ENCODE measurements at places on chromosomes 11 and 22.

DNA sequence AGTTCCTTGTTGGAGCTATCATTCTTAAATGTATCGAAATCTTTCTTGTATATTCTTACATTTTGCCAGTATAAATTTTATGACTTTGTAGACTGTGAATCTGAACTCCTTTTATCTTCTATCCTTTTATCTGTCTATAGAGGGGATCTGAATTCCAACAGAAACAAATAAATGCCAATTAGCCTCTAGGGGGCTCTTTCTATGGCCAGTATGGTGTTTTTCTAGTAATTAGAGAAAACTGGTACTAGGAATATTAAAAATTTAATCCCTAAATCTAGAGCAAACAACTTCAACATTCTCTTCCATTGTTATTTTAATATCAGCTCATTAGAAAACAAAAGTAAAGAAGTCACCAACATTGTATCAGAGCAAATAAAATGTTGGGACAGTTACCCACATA lies 21.5 kb upstream of the CAT start:
- no peak for DNase-seq

DNA sequence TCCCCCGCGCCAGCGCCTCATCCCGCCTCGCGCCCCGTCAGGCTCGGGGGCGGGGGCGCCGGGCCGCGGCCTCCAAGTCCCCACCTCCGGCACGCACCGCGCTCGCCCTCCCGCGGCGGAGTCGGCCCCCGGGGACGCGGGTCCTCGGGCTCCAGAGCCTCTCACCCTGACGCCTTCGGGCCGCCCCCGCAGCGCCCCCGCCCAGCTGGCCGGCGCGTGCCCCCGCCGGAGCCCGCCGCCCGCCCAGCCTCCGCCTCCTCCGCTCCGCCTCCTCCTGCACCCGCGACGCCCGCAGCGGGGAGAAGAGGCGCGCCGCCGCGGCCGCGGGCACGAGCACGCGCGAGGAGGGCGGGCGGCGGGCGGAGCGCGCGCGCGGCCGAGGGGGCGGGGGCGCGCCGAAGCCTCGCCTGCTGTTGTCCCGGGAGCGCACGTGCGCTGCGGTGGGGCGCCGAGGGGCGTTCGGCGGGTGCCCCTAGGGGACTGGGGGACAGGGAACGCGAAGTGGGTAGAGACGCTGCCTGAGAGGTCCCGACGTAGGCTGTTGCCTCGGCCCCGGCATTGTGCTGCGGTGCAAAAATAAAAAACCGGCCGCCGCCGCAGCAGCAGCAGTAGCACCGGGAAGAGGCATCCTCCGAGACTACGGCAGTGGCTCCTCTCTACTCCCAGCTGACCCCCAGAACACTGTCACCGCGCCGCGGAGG lies 87.4 kb upstream of the ARHGAP32 start:
- DNase-seq: peak; percentile 93

DNA sequence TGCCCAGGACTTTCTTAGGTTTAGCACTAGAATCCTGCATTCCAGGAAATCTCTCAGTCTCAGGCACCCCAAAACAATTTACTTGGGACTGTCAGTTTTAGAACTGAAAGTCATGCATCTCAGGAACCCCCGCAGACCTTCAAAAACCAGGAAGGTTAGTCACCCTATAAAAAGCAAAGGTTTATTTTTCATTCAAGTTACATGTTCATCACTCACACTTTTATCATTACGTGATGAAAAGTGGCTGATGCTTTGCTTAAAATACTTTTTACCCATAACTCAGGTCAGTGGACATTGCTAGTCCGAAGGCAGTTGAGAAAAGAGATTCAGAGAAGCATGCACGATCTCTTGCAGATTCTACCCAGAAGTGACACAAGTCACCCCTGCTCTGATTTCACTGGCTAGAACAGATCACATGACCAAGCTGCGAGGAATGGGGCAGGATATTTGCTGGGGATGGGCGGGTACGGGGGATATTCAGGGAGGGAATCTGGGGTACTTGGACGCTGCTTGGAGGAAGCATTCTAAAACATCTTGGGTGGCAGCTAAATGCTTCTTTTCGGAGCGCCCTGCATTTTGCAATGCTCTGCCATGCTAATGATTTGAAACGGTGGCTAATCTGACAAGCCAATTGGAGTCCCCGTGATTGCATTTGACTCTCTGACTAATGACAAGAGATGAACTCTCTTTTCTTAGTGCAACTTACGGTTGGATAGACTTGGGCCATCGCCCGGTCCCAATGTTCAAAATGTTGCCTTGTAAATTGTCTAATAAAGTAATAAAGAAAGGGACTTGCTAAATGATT lies 110.2 kb downstream of the MIAT start:
- no peak for DNase-seq

DNA sequence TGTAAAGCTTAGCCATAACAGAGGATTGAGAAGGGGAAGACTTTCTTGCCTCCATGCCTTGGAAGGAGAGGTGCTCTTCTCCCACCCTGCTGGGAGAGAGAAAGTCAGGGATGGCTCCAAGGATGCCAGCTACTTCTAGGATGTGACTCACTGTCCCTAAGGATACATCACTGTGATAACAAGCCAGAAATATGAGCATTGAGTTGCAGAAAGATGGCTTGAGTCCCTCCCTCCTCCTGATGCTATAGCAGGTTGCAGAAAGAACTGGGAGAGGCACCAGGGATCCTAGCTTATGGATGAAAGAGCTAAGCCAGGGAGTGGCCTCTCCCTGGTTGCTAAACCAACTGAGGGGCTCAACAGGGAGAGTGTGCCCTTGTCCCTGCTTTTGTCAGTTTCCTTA lies 27.8 kb upstream of the FJX1 start:
- DNase-seq: no peak

DNA sequence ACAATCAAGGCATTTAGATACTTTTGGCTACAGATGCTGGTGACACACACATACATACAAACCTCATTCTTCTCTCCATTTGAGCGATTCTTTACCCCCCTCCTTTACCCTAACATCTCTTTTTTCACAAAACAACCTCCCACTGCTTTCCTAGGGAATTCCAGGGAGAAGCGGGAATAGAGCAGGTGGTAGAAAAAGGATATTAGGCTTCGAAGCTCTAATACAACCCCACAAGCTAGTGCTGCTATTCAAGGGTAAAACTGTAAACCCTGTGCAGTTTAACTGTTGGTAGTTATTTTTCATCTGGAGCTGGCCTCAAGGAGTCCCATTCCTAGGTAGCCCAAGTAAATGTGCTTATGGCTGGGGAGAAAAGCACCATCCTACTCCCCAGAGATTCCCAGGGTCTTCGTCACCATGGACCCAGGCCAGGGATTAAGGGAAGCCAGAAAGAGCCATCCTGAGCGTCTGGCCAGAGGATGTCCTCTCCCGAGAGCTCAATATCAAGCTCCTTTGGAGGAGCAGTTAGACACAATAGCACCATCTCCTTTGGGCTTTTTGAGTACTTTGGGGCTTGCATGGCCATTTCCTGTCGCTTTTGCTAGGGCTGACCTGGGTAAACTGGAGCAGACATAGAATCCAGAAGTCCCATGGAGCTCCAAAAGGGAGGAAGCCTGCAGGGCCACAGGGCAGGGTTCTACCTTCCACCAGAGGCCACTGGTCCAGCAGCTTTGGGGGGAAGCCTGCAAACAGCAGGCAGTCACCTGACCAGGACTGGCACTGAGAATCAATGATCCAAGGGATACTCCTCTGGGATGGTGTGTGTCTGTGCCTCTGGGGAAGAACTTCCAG lies 3.1 kb downstream of the MAML2 start:
- no peak for DNase-seq

DNA sequence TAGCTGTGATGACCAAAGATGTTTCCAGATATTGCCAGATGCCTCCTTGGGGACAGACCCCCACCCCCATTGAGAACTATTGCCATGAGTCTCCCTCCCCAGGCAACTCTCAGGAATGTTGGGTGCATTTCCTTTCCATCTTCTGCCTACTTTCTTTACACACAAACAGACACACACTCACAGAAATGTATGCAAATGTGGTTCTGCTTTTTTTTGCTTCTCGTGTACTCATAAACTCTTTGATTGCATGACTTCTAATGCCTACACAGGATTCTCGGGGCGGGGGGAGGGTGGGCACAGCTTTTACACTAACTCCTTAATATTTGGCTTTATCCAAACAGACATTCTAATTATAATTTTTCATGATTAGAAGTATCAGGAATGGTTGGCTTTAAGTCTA lies 53.3 kb upstream of the SUSD2 start:
- no peak for DNase-seq

GRCh38 chr22:19478045-19478900 lies 720 bp downstream of the UFD1 start:
- no peak for DNase-seq

GRCh38 chr11:122176651-122177050 lies 60.6 kb upstream of the BLID start:
- DNase-seq: no peak

DNA sequence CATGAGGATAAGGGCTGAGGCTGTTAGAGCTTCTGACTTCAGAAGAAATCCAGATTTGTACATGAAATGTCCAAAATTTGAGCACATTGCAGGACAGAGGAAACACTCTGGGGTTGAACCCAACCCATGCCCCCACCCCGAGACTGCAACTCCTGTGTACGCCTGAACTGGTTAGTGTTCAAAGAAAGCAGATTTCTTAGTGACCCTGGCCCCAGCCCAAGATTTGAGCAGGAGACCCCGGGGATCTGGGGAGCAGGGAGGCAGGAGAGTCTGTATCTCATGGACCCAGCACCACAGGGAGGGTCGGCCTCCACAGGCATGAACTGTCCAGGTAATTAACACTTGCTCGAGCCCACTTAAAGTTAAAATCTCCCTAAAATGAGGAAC lies 69.3 kb upstream of the WNT7B start:
- no peak for DNase-seq

GRCh38 chr11:116278076-116278475 lies 494.7 kb downstream of the BUD13 start:
- no peak for DNase-seq

DNA sequence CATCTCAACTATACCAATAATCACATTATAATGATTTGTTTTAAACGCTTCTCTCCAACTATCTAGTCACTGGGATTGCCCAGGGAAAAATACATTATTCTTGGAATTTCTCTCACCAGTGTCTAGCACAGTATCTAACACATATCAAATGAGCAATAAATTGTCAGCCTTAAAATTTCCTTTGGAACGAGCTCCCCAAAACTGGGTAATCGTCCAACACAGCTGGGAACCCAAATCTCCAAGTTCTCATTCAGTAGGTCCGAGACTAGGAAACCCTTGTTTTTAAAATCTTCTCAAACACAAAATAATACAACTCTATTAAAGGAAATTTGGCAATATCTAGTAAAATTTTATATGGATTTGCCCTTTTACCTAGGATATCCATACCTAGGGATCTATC lies 327.8 kb upstream of the ARHGAP42 start:
- DNase-seq: no peak

- DNase-seq: no peak
Observed at GRCh38 chr22:47851586-47851985, 1089.1 kb downstream of the TBC1D22A start.

GRCh38 chr11:100625041-100625440 lies 62.0 kb upstream of the ARHGAP42 start:
- DNase-seq: no peak

DNA sequence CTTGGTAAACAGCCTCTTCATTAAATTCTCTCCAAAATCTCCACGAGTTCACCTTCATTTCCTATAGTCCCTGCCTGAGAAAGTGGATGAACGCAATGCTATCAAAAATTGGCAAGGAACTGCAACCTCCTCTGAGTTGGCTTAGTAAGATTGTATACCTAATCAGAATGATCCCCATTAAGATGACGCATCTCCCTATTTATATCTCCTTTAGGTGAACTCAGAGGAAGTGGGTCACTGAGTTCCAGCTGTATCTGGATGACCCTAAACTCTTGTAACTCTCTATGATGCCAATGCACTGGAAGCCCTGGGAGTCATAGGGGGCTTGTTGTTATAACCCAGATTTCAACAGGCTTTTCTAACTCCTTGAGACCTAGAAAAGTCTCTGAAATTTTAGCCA lies 48.2 kb downstream of the OR10A6 start:
- DNase-seq: no peak

- no peak for DNase-seq
Observed at GRCh38 chr22:47788461-47788860, 1026.0 kb downstream of the TBC1D22A start.

DNA sequence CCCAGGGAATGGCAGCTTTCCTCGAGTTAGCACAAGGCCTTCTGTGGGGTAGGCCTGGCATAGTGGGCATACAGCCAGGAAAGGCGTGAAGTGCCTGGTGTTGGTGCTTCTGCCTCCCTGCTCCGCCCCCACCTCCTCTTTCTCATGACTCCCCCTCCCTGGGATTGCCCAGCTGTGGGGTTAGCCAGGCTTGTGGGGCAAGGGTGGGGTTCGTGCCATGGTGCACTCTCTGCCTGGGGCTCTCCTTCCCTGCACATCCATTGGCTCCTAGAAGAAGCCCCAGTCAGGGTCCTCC lies 236.8 kb upstream of the NCAM1 start:
- no peak for DNase-seq

DNA sequence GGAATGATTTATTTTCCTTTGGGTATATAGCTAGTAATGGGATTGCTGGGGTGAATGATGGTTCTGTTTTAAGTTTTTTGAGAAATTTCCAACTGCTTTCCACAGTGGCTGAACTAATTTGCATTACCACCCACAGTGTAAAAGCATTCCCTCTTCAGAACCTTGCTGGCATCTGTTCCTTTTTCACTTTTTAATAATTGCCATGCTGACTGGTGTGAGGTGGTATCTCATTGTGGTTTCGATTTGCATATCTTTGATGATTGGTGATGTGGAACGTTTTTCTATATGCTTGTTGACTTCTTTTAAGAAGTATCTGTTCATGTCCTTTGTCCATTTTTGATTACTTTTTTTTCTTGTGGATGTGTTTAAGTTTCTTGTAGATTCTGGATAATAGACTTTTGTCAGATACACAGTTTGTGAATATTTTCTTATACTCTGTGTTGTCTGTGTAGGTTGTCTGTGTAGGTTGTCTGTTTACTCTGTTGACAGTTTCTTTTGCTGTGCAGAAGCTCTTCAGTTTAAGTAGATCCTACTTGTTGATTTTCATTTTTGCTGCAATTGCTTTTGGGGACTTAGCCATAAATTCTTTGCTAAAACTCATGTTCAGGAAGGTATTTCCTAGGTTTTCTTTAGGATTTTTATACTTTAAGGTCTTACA lies 291.8 kb upstream of the DDI1 start:
- DNase-seq: no peak

Measured in upper lobe of right lung (tissue), 1 donor.